ENCODE measurements at places on chromosomes 6 and 20. TPM values are rescaled to one million over a fixed set of nuclear protein-coding genes. Genes with fewer than 3 reads are reported as not detected.

NFATC2 gene
- 9.2 TPM for total RNA-seq

DDX39B gene
- total RNA-seq = 371 TPM

TFAP2D gene
- not detected for total RNA-seq

BMP2 gene
- total RNA-seq = 343 TPM

TFAP2A gene
- not detected for total RNA-seq

PROKR2 gene
- not detected for total RNA-seq

PTCRA gene
- not detected for total RNA-seq

LGSN gene
- not detected for total RNA-seq

LAMA5 gene
- 103 TPM for total RNA-seq

BANF2 gene
- total RNA-seq = not detected

FARS2 gene
- 12.4 TPM for total RNA-seq

IYD gene
- total RNA-seq = not detected

WFDC10B gene
- not detected for total RNA-seq

CCN2 gene
- 17.2 TPM for total RNA-seq

Data from cardiac muscle cell (in vitro differentiated cells and primary cell).